Sciatic nerve (tissue), 2 donors: ENCODE measurements at places on chromosomes 6 and 20.

GRCh38 chr6:96794980-96795379, 42.3 kb downstream of the GPR63 start:
- no peak for DNase-seq

DNA sequence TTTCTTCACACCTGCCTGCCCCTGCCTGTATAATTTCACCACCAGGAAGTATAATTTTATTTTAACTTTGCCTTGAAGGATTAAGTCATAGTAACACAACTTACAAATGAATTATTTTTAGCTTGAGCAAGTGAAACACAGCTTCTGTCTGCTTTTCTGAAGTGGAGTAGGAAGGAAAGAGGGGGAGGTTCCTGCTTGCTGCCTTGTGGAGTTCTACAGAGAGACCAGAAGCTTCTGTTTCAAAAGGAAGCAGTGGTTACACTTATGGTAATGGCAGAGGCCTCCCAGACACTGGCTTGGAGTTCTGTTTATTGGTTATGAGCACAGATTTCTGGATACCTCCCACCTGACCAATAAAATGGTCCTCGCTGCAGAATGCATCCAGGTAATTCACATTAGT, 159.6 kb downstream of the TMEM200A start:
- DNase-seq = no peak

- no peak for DNase-seq
Observed at GRCh38 chr6:37021356-37022129, 16.1 kb downstream of the FGD2 start.

GRCh38 chr6:65448866-65449265, 258.2 kb downstream of the EYS start:
- DNase-seq = no peak

GRCh38 chr6:112232845-112233256, 21.5 kb downstream of the LAMA4 start:
- peak; percentile 64 for DNase-seq

DNA sequence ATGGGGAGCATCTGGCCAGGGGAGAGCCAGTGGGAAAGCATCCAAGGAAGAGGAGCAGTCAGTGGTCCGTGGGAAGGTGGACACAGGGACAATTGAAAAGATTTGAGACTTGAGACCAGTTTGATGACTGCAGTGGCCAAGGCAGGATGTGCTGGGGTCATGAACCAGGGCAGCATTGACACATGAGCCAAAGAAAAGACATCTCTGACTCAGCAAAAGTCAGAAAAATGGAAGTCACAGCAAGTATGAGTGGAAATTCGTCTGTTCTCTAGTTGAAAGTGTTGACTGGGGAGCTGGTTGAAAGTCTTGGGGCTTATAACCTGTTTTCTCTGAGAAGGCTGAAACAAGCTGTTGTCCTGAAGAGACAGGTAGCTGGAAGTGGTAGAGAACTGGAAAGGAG, 31.3 kb downstream of the RAB22A start:
- no peak for DNase-seq

DNA sequence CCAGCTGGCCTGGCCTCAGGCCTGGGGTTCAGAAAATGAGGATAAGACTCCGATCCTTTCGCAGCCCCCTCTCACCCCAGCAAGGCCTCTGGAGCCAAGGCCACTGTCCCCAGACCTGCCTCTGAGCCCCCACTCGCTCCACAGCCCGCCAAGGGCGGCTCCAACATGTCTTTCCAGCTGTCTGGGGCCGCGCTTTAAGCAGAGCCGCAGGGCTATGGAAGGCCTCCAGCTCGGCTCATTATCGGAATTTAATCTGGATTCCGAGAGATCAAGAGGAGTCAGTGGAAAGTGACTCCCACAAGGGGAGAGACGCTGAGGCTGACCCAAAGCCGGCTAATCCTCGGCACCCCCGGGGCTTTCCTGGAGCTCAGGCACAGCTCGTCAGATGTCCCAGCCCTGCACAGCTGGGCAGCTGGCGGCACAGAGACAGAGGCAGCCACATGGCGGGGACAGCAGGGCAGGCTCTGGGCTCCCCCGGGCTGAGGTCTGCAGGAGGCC, 41.8 kb downstream of the BMP7 start:
- DNase-seq = no peak

DNA sequence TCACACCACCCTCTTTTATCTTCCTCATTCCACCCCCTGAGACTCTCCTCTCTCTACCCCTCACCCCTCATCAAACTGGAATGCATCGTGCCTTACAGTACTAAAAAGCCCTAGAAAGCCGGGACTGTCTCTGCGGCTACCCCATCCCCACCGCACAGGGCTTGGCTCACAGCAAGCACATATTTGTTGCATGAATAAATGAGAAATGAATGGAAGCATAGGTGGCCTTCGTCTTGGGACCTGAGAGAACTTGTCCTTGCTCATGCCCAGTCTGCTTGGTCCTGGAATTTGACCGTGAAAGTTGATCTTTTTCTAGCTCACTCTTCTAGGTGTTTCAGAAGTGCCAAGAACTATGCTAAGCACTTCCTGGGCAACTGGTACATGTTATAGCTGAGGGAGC, 53.3 kb downstream of the APCDD1L start:
- no peak for DNase-seq

- no peak for DNase-seq
Observed at GRCh38 chr20:42530855-42531448, 658.8 kb downstream of the PTPRT start.

- DNase-seq = no peak
Observed at GRCh38 chr20:59824711-59825562, 108.5 kb downstream of the SYCP2 start.

DNA sequence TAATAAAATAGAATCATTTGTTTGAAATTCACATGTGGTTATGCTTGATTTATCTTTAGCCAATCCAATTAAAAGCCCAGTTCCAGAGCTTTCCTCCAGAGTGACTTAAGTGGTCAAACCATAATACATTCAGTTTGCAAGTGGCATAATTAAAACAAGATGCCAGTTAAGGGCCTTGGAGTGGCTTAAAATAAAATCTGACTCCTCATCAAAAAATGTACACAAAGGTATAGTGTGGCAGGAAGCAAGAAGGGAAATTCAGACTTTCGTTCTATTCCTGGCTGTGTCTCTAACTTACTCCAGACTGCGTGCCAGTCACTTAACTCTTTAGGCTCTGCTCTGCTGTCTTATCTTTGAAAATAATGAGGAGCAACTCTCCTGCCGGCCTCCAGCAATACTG, 251.3 kb upstream of the PRND start:
- DNase-seq = no peak

- DNase-seq = peak; percentile 75
Observed at GRCh38 chr6:165876588-165876987, 213.5 kb upstream of the PDE10A start.

GRCh38 chr6:36113703-36114102, 16.6 kb upstream of the MAPK13 start:
- no peak for DNase-seq

- no peak for DNase-seq
Observed at GRCh38 chr6:139588734-139589593, 214.5 kb upstream of the CITED2 start.

- no peak for DNase-seq
Observed at GRCh38 chr20:40778894-40779496, 90.0 kb upstream of the MAFB start.

DNA sequence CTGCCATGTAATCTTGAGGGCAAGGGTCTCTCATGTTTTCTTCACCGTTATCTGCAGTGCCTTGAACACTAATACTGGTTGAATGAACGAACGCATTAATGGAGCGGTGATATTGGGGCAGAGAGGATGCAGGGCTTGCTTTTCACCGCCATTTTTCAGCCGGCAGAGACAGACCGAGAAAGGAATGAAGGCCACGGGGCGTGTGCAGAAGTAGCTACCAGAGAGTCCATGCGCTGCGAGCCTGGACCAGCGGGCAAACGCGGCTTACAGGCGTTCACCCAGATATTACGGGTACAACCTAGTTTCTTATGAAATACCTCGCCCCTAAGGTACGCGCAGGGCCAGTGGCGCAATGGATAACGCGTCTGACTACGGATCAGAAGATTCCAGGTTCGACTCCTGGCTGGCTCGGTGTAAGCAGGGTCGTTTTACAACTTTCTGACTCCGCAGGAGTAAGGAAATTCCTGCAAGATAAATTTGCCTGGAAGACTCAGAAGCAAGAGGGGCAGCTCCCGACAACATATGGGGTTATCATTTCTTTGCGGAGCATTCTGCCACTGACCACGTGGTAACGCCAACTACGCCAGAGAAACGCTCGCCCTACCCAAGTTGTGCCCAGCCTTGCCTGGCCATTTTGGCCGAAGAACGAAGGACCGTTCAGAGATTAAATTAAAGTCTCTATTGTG, 863 bp upstream of the HMGN4 start:
- peak; percentile 94 for DNase-seq

GRCh38 chr20:10492844-10493243, 57.7 kb downstream of the SLX4IP start:
- DNase-seq = no peak

GRCh38 chr6:168616816-168617765, 176.1 kb downstream of the SMOC2 start:
- DNase-seq = no peak

DNA sequence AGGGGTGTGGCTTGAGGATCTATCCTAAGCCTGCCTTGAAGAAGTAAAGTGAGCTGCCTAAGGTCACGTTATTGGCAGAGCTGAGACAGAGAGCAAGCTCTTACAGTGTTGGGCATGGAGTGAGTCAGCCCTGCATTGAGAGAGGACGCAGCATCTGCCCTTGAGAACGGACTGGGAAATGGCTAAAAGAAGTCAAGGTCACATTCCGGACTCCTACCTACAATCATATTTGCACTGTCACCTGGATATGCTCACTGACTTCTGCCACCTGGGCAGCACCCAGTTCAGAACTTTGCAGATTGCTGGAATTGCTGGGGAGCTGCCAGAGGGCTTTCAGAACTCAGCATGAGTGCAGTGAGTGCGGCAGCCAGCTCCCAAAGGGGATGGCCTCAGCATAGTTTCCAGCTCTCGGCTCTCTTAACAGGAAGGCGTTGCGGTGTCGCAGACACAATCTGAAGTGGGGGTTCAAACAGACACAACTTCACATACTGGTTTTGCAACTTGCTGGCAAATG, 199.3 kb upstream of the SGK1 start:
- peak; percentile 68 for DNase-seq

GRCh38 chr6:154358019-154358545, 1.5 kb upstream of the IPCEF1 start:
- no peak for DNase-seq

GRCh38 chr20:39107741-39108140, 145.6 kb downstream of the DHX35 start:
- DNase-seq = no peak

GRCh38 chr20:19511931-19512330, 246.1 kb upstream of the RIN2 start:
- no peak for DNase-seq

DNA sequence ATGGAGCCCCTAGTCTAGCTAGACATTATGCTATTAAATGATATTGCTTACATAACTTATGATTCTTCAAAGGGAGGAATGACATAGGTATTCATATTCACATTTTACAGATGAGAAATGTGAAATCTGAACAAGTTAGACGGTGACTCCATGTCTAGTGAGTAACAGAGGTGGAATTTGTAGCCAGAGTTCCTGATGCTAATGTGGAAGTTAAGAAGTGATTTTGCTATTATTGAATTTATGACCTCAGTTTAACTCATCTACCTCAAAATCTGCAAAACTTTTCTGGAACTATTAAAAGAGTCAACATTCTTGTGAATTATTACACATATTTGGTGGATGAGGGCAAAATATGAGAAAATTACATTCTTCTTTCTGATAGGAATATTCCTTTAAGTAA, 347.6 kb upstream of the MMS22L start:
- DNase-seq = no peak

- no peak for DNase-seq
Observed at GRCh38 chr6:105568142-105568541, 165.3 kb upstream of the PREP start.

DNA sequence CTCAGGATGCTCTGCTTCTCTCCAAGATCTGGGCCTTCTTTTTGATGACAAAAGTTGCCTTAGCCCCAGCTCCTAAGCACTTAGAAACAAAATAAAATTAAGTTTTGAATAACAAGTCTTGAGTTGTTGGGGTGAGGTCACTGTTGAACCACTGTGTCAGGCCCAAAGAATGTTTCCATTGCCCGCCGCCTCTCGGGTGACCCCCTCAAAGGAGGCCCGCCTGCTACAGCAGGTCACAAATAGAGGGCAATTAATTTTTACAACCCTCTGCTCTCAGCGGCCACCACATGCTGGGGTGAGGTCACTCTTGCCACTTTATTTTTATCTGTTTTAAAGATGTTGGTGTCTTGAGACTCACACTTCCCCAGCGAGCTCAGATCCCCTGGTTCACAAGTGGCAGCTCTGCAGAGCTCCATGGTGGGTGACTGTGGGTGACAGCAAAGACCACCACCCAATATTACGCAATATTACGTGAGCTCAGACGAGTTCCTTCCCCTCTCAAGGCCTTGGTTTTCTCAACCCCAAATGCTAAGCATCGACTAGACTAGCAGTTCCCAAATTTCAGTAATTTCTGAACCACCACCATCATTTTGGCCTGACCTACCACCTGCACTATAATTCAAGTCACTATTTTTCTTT, 247.7 kb upstream of the PMEPA1 start:
- no peak for DNase-seq

DNA sequence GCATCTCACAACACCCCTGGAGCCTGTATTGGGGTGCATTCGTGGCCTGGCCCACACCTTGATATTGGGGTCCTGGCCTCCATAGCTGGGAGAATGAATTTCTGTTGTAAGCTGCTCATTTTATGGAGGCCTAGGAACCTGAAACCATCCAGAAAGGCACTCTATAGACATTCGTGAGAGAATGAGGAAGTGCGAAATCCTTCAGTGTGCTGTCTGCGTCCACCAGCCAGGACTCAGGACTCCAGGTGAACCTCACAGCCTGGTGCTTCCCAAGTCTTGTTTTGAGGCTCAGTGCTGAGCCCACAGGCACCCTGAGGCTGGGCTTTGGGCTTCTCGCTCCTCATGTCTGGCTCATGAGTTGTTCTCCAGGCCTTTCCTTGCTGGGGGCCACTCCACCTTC, 11.9 kb upstream of the RBBP8NL start:
- DNase-seq = no peak

DNA sequence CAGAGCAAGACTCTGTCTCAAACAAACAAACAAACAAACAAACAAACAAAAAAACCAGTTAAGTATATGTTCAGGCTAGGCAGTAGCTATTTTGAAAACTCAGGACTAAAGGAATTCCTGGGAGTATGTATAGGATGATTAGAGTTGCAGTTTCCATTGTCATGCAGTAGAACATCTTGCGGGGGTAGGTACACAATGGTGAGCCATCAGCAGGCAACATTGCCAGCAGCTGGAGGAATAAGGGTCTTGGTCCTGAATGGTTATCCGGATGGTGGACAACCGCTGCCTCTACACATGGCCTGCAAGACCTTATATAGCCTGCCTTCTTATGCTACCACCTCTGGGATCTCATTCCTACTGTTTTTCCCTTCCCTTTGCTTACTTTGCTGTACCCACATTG, 297.5 kb downstream of the SOX4 start:
- DNase-seq = no peak

GRCh38 chr6:78629154-78629721, 238.1 kb upstream of the IRAK1BP1 start:
- no peak for DNase-seq

GRCh38 chr6:128071212-128071611, 170.4 kb upstream of the THEMIS start:
- no peak for DNase-seq

- DNase-seq = no peak
Observed at GRCh38 chr6:30463651-30464618, 25.4 kb upstream of the HLA-E start.

- no peak for DNase-seq
Observed at GRCh38 chr6:168783720-168784119, 342.7 kb downstream of the SMOC2 start.

- DNase-seq = no peak
Observed at GRCh38 chr20:62120990-62121775, 1.1 kb upstream of the LSM14B start.
